ENCODE measurements at places on chromosomes 1 and 21.
A peak's percentile ranks its signal among the peaks of the same experiment; 100 is the strongest.

- no peak for DNase-seq
These were observed 222.0 kb downstream of the KAZN start for GRCh38 chr1:14820295-14821085.

- no peak for DNase-seq
These were observed 247.2 kb upstream of the CSF3R start for GRCh38 chr1:36729716-36730510.

- peak; percentile 65 for DNase-seq
These were observed 48.3 kb upstream of the RGS1 start for GRCh38 chr1:192527111-192527795.

- DNase-seq: no peak
These were observed 75.2 kb upstream of the RGS7 start for GRCh38 chr1:241432241-241432640.

- no peak for DNase-seq
These were observed 22.6 kb downstream of the STX12 start for GRCh38 chr1:27795601-27796000.

- DNase-seq: no peak
These were observed 599.0 kb downstream of the AGBL4 start for GRCh38 chr1:49424782-49425181.

GRCh38 chr1:38817267-38818174 is 42.1 kb downstream of the RRAGC start:
- no peak for DNase-seq

- DNase-seq: no peak
These were observed 72.9 kb downstream of the KCNN3 start for GRCh38 chr1:154797175-154797574.

GRCh38 chr1:226578946-226579578 is 30.5 kb downstream of the STUM start:
- DNase-seq: no peak

DNA sequence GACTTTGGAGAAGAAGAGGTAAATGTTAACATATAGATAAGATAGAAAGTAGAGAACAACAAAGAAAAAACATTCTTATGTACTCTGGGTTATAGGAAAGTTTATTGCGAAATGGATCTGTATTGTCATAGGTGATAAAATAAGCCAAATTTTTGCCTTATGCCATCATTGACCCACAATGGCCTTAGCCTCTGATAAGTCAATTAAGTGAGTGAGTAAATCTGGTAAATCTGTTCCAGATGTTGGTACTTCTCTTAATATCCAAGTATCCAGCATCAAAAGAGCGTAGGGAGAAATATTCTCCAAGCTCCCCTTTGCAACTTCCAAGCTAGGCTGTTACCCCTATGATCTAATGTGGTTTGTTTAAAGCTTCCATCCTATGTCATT is 38.3 kb upstream of the CLCA4 start:
- DNase-seq: no peak

- peak; percentile 93 for DNase-seq
These were observed 124.2 kb downstream of the GALNT2 start for GRCh38 chr1:230191079-230191804.

- DNase-seq: peak; percentile 98
These were observed 37.3 kb downstream of the PTAFR start for GRCh38 chr1:28139025-28139712.

- DNase-seq: no peak
These were observed 23.0 kb downstream of the MARK1 start for GRCh38 chr1:220550811-220551399.

- DNase-seq: no peak
These were observed 160.7 kb downstream of the HHIPL2 start for GRCh38 chr1:222387007-222387814.

DNA sequence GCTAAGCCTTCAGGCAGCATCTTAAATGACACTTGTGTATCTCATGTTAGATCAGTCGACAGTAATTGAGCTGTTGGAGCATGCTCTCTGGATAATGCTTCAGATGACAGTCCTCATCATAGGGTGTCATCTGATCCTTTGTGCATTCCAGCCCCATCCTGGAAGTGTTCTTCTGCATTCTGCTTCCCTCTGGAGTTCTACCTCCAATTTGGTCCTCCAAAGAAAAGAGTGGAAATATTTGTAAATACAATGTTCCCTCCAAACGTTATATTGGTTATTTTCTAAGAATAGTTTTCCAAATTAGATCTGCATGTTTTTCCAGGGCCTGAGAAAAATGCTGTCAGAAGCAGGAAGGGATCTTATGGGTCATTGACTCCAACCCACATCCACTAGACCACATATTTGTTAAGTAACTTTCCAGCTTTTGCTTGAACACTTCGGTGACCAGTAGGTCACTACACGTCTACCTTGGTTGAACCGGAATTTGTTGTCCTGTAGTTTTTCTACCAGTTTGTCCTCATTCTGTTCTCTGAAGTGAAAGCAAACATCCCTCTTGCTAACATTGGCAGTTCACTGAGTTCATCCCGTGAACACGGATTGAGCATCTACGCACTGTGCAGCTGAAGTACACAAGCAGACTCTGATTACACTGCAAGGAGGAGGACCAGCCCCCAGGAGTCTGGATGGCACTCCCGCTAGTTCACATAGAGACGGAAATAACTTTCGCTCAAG is 136.0 kb downstream of the TLR5 start:
- DNase-seq: no peak

- no peak for DNase-seq
These were observed 458 bp upstream of the KRTAP10-4 start for GRCh38 chr21:44572959-44573583.

- no peak for DNase-seq
These were observed 98.7 kb upstream of the PRMT6 start for GRCh38 chr1:106957795-106958194.

DNA sequence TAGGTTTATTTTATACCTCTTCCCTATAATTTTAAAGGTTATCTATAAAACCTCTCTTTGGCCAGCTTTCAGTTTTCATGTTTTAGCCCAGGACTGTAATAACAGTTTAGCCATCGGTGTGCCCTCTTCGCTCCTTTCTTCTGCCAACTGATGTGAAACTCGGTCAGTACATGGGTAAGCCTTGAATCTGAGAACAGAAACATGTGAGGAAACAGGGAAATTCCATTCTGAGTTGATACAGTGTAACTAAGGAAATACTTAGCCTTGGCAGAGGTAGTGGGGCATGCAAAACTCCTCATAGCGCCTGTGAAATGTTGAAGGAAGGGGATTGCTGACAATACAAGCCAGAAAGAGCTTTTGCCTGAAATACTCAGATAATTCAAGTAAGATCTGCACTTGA is 465.2 kb downstream of the NCAM2 start:
- DNase-seq: no peak

GRCh38 chr1:31995263-31995662 is 18.4 kb upstream of the KHDRBS1 start:
- no peak for DNase-seq

DNA sequence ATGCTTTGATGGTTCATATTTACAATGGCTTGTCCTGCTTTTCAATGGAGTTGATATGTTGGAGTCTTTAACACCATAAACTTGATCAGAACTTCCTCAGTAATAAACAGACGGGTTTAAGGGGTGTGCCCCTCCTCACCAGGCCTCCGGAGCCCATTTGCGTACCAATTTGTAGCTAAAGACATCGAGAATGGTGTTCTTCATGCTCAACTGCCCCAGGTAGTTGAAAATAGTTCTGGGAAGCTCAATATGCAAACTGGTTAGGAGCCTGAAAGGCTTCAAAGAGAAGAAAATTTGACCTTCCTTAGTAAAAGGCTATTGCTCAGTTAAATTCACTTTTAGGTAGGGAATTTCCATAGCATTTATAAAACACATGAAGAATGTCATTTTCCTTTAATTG is 68.1 kb upstream of the RRP15 start:
- no peak for DNase-seq

GRCh38 chr21:45383615-45384201 is 21.3 kb upstream of the COL18A1 start:
- DNase-seq: no peak

GRCh38 chr1:186965847-186966246 is 137.1 kb downstream of the PLA2G4A start:
- no peak for DNase-seq
